Activated naive CD8-positive, alpha-beta T cell treated with anti-CD3 and anti-CD28 coated beads, Interleukin-2, amount 50 U/mL, for 16 hours (primary cell): ENCODE measurements at places on chromosomes 16 and 17.

DNA sequence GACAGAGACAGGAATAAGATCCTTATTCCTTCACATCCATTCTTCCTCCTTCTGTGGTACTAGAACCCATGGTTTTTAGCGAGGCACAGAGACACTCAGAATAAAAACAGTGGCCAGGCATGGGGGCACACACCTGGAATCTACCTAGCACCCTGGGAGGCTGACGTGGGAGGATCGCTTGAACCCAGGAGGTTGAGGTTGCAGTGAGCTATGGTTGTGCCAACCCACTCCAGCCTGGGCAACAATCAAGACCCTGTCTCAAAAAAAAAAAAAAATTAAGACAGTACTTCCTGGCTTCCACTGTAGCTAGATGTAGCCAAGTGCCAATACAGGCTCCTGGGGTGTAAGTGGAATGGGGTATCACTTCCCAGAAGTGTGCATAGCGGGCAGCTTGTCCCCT is 7.4 kb upstream of the SPNS1 start:
- no peak for DNase-seq

DNA sequence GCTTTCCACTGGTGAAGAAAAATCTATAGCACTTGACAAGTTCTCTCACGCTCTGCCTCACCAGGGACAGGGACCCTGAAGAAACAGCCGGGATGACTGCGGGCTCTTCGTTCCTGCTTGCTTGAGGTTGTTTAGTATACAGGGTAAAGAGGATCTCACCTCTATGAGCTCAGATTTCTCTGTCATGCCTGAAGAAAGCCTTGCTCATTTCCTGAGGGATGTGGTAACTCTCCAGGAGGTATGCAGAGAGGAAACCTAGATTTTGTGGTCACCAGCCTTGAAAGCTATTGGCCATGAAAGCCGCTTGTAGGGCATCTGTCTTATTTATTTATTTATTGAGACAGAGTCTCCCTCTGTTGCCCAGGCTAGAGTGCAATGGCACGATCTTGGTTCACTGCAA is 23.2 kb downstream of the USP43 start:
- DNase-seq = no peak

DNA sequence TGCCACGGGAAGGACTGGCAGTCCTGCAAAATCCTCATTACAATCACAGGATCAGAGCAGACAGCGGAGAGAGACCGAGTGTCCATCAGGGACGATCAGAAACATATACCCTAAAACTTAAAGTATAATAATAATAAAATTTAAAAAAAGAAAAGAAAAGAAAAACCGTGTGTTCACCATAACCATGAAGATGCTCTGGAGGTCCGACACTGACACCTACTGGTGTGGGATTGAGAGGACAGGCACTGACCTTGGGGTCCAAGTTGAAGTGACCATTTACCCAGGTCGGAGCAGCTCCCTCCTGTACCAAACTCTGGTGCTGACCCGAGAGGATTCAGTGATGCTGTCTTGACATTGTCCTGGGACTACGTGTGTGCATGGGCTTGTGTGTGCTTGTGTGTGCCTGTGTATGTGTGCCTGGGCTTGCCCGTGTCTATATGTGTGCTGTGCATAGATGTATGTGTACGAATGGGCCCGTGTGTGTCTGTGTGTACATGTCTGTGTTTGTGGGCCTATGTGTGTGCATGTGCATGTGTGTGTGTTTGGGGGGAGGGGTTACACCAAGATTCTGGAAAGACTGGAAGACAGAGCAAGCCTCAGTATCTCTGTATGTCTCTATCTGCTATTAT is 10.0 kb upstream of the CD300LD start:
- DNase-seq = no peak

DNA sequence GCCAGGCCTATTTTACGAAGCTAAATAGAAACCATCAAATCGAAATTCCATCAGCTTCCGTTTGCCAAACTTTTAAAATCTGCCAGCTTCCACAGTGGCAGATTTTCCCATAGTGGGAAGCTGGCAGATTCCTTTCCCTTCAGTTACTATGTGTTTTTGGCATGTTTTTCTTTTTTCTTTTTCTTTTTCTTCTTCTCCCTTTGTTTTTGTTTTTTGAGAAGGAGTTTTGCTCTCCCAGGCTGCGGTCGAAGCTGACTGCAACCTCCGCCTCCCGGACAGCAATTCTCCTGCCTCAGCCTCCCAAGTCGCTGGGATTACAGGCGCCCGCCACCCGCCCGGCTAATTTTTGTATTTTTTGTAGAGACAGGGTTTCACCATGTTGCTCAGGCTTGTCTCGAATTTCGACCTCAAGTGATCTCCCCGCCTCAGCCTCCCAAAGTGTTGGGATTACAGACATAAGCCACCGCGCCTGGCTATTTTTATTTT is 684 bp upstream of the CWC25 start:
- DNase-seq = no peak

DNA sequence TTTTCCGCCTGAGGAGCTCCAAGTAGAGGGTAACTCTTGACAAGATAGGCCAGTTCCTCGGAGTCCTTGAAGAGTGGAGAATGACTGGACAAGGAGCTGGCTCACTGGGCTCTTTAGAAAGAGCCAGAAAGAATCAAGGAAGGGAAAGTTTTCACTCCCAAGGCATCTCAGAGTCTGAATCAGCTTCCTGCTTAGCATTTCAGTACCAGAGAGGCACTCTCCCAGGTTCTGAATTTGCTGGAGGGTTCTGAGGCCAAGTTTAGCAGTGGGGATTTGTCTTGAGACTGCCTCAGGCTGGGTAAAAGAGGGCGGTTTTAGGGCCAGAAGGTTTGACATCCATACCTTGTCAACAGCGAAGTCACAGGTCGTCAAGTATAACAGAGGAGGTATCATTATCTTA is 25.5 kb downstream of the GP2 start:
- DNase-seq = no peak

DNA sequence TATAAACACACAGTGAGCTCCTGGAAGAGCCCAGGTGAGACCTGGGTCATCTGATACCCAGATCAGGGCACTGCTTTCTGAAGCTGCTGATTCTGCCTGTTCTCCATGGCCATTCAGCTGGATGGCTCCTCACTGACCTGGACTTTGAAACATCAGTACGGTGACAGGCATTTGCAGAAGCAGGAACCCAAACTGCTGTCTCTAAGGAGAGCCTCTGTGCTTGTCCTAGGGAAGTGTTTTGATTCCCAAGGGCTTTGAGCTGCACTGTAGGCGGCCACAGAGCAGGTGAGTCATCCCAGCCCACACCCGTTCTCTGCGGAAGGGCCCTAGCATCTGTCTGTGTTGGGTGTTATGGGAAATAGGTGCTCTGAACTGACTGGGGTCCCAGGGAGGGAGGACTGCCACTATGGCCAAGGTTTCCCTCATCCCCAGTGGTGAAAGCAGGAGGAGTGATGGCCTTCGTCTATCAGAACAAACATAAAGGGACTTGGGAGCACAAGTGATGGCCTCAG is 60.7 kb upstream of the ADCY9 start:
- DNase-seq = no peak
